ENCODE measurements at places on chromosomes 7 and 10. TPM values are rescaled to one million over a fixed set of nuclear protein-coding genes. Genes with fewer than 3 reads are reported as not detected.

The CALML5 gene
- not detected for total RNA-seq

The SH2D4B gene
- not detected for total RNA-seq

DNA sequence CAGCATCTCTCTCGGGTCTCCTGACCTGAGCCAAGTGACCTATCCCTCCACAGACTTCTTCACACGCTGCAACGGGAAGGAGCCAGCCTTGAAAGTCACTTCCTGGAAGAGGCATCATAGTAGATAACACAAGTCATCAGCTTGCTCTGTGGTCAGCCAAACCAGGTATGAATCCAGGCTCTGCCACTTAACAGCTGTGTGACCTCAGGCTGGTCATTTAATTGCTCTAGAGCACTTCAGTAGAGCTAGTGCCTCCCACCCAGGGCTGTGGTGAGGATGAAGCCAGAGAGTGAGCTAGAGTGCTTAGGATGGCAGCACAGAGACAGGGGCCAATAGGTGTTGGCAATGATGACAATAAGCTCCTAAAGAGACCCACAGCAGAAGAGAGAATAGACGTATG lies 247.7 kb upstream of the ZMIZ1 start:
- peak; percentile 6 for DNase-seq

GRCh38 chr10:92538231-92538958 lies 35.5 kb downstream of the IDE start:
- DNase-seq, result no peak

- DNase-seq, result no peak
Observed at GRCh38 chr7:132526111-132526740, 50.0 kb downstream of the PLXNA4 start.

The SEC23IP gene
- total RNA-seq, result 27.8 TPM

The SPDYE5 gene
- not detected for total RNA-seq

DNA sequence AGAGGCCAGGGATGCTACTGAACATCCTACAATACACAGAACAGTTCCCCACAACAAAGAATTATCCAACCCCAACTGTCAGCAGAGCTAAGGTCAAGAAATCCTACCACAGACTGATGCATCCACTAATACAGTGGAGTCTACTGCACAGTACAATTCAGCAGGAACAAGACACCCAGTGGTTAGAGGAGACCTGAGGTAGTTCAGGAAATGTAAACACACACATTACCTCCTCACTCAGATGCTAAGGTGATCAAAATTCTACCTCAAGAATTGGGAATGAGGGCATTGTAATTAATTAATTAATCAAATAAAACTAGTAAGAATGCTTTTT lies 91.4 kb downstream of the ZFAND4 start:
- DNase-seq, result no peak

The SPDYE8 gene
- total RNA-seq, result not detected

- peak; percentile 1 for DNase-seq
Observed at GRCh38 chr10:35821339-35821911, 179.3 kb upstream of the FZD8 start.

GRCh38 chr10:44387853-44388251 lies 3.0 kb upstream of the CXCL12 start:
- DNase-seq, result no peak

DNA sequence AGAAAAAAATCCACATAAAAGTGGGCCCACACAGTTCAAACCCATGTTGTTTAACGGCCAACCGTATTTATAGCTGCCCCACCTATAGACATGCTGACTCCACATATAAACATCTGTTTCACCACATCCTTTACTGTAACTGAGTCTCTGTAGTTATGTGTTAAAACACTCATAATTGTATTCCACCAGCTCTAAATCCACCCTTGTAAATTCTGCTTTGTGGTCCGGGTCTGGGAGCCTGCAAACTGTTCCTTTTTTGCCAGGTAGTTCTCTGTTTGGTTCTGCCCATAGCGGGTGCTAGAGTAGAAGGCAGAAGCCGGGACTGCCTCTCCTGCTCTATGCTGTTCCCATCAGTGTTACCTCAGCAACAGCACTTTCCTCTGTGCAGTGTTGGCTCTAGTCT lies 20.2 kb upstream of the FHIP2A start:
- DNase-seq, result no peak

DNA sequence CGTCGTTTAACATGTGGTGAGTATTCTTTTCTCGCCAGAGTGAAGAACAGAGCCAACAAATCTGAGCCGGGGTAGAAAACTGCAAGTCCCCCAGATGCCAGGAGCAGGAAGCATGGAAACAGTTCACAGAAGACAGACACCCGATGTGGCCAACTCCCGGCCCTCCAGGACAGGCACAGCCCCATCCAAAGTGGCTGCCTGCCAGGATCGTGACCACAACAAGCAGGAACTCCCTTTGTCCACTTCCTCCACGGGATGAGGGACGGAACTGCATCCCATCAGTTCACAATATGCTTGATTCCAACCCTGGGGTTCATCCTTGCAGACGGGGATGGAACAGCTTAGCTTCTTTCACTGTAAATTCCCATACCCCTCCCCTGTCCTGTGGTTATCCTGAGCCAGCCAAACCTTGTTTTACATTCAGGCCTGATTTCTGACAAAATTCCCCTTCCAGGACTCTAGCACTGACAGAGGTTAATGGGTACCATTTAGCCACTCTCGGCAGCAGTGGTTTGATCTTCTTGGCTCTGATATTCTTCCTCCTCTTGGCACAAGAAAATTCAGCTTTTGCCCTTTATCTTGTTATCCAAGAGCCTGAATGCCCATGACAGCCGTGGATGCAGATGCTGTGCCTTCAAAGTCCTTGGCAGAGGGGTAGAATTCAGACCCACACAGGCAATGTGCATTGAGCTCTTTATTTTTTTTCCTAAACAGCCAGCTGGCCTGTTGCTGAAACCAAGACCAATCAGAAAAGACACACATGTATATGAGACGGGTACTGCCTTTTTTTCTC lies 105.5 kb upstream of the FAM204A start:
- DNase-seq, result peak; percentile 45

The KEL gene
- total RNA-seq, result not detected

- peak; percentile 43 for DNase-seq
Observed at GRCh38 chr10:7161484-7162250, 249.2 kb downstream of the SFMBT2 start.

The MMD2 gene
- not detected for total RNA-seq

GRCh38 chr7:42351316-42351935 lies 114.4 kb upstream of the GLI3 start:
- DNase-seq, result no peak

The PILRB gene
- total RNA-seq, result 8.0 TPM

GRCh38 chr10:132357286-132358058 lies 25.5 kb downstream of the LRRC27 start:
- no peak for DNase-seq
